CD4-positive, alpha-beta T cell treated with Interleukin-17A for 4 hours (primary cell): ENCODE measurements at places on chromosomes 2 and 18.

- DNase-seq: no peak
These were observed 368.8 kb upstream of the CDH19 start for GRCh38 chr18:66972681-66973080.

DNA sequence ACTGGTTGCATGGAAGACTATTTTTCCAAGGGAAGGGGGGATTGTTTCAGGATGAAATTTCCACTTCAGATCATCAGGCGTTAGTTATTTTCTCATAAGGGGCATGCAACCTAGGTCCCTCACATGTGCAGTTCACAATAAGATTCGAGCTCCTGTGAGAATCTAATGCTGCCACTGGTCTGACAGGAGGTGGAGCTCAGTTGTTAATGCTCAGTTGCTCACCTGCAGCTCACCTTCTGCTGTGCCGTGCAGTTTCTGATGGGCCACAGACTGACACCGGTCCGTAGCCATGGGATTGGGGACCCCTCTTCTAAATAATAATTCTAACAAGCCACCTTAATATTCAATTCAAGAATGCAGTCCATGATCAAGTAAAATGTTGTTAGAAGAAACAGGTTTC lies 34.9 kb downstream of the PLCL1 start:
- peak; percentile 36 for DNase-seq

DNA sequence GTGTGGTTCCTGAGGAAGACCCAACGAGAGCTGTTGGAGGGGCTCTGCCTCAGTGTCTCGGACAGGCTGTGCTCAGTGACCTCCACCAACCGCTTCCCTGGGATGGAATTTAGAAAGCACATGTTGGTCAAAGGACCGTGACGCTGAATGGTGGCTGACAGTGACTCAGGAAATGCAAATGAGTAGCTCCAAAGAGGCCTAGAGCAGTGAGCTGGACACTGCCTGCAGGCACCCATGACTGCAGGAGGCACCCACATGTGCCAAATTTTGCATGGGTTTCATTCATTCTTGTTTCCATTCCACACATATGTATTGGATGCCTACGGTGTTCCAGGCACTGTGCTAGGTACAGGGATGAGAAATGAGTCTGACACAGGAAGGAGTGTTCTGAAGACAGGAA lies 46.4 kb downstream of the ACKR3 start:
- no peak for DNase-seq

GRCh38 chr18:75156139-75156750 lies 52.7 kb downstream of the PTGR3 start:
- DNase-seq: no peak

DNA sequence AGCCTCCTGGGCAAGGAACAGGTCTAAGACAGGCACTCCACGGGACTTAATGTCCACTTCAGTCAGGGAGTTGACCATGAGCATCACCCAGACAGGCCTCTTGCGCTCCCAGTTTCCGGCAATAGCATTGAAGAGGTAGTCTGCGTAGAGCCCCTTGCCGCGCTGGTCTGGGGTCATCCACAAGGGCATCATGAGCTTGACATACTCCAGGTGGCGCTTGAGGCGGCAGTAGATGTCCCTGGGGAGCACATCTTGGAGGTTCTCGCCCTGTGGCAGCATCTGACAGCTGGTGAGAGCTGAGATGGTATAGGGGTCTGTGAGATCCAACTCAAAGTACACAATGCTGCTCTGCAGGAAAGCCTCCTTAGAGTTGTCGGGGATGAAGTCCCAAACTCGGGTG lies 10.6 kb downstream of the TRABD2A start:
- DNase-seq: no peak

DNA sequence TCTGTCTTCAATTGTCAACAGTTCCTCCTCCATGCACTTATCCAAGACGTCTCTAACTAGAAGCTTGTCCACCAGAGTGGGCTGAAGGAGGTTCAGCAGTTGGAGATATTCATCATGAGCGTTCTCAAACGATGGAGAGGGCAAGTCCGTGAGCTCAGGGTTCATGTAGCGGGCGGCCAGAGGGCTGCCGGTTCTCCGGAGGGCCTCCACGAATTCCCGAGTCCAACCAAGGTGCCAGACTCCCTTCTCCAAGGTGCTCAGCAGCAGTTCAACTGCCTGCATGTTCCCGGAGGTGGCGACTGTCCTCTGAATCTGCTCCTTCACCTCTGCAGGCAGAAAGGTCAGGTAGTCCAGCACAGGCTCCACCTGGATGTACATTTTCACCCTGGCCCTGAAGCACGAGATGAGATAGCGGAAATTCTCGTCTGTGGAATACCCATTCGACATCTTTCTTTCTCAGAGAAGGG lies 590 bp downstream of the IFIH1 start:
- DNase-seq: peak; percentile 42

- no peak for DNase-seq
These were observed 137.3 kb downstream of the TWIST2 start for GRCh38 chr2:238985041-238985729.

DNA sequence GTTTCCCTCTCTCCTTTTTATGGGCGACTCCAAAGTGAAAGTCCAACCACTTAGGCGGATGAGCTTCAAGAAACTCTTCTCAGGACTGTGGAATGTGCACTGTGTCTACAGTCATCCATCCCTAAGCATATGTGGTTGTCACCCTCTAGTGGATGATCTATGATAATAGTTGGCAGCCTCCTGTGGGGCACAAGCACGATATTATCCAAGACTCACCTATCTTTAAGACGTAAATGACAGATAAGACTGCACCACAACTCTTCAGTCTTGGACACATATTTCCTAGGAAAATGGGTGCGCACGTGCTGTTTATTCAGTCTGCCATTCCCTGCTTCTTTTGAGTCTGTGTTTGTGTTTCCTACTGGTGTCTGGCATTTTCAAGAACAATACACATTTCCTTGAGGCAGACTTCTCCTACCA lies 145.5 kb upstream of the CTAGE1 start:
- no peak for DNase-seq

DNA sequence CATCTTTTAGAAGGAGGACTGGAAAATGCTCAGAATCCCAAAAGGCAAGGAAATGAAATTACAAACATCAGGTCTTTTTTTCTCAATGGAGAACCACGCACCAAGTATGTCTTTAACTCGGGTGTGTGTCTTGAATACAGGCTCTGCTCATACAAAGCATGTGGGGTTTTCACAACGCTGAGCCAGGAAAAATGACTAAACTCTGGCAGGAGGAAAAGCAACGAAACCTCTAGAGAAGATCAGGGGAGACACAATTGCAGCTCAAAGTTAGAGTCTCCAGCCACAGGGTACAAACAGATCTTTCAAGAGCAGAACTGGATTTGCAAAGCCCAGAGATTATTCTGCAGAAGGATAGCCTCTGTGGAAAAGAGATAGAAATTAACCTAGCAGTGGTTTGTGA lies 42.8 kb upstream of the TPO start:
- no peak for DNase-seq

DNA sequence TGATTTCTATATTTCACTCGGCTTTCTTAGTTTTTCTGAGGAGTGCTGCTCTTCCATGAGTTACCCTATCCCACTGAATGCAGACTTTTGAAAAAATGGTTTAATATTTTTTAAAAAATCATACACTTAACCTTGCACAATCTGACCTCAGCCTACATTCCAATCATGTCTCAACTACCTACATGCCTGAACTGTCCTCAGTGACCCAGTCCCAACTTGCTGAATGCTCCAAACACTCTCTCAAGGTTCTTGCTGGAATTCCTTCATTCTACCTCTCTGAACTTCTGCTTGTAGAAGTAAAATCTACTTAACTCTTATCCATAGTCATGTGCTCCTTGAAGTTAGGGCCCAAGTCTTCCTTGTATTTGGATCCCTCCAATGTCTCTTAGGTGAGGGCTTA lies 181.6 kb downstream of the XIRP2 start:
- no peak for DNase-seq

- no peak for DNase-seq
These were observed 6.4 kb downstream of the ASPRV1 start for GRCh38 chr2:69955029-69955428.

- DNase-seq: no peak
These were observed 64.5 kb downstream of the LYPD1 start for GRCh38 chr2:132605236-132606180.

DNA sequence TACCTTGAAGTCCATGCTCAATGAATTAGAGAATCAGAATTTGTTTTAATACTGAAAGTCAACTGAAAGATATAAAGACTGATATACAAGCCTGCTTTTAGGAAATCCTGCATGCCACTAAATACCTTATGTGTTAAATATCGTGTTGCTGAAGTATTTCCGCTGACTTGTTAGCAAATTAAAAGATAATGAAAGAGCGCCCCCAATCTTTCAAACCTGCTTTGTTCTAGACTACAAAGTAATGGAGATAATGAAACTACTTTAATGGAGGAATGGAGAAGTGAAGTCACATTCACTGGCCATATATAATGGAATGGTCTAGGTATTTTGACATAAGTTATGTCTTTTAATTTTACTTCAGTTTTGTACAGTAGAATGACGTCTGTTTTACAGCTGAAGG lies 95.7 kb downstream of the ASXL3 start:
- no peak for DNase-seq

DNA sequence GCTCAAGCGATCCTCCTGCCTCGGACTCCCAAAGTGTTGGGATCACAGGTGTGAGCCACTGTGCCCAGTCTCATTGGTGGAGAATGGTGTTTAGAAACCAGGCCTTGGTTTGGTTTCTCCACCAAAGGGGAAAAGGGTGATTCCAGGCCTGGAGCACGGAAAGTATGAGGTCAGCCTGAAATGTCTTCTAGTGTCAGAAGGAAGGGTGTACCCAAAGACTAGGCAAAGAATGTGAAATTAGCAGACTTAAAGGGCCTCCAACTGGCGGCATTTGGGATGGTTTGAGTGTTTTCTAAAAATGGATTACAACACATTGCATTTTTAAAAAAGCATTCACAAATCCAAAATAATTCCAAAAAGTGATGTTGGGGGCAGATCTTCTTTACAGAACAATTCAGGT lies 139.6 kb downstream of the SH3BP4 start:
- DNase-seq: no peak

GRCh38 chr18:75531851-75532459 lies 104.5 kb upstream of the SMIM21 start:
- DNase-seq: no peak

- no peak for DNase-seq
These were observed 60.7 kb downstream of the WDR7 start for GRCh38 chr18:56711708-56712445.

DNA sequence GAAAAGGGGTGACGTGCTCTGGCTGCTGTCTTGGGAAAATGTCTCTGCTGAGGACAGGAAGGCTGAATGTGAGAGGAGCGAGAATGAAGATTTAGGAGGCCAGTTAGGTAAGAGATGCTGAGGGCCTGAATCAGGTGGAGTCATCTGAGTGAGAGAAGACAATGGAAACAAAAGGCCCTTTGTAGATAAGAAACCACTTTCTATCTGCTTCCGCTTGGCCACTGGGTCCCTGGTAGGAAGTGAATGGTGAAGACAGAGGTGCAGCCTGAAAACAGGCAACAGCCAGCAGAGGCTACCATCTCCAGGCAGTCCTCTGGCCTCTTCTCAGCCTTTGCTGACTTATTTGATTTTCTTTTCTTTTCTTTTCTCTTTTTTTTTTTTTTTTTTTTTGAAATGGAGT lies 374.0 kb upstream of the SLC14A2 start:
- no peak for DNase-seq

- no peak for DNase-seq
These were observed 234.7 kb downstream of the C1D start for GRCh38 chr2:67828066-67828465.

GRCh38 chr18:3493501-3494244 lies 43.7 kb downstream of the TGIF1 start:
- DNase-seq: no peak

DNA sequence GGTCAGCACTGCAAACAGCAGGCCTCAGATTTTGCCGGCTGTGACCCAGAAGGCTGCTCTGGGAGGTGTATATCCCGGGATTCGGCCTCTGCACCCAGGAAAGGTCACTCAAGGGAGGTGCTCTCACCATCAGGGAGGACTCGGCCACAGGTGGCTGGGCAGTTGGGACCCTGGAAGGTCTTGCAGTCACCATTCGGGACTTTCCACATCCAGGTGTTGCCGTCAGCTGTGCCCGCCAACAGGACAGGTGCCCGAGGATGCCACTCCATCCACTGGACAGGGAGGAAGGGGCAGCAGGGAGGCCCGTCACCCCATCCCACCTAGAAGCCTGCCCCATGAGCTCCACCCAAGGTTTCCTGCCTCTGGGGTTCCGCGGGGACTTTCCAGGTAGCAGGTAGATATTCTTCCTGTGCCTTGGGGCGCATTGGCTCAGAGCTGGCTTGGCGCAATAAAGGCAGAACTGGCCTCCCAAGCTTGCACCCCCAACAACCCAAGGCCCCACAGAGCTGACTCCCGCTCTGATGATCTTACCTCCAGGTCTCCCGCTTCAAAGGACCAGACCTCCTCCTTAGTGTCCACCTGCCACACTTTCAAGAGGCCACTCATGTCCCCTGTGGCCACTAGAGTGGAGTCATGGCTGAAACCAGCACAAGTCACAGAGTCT lies 3.5 kb downstream of the AAMP start:
- DNase-seq: no peak

DNA sequence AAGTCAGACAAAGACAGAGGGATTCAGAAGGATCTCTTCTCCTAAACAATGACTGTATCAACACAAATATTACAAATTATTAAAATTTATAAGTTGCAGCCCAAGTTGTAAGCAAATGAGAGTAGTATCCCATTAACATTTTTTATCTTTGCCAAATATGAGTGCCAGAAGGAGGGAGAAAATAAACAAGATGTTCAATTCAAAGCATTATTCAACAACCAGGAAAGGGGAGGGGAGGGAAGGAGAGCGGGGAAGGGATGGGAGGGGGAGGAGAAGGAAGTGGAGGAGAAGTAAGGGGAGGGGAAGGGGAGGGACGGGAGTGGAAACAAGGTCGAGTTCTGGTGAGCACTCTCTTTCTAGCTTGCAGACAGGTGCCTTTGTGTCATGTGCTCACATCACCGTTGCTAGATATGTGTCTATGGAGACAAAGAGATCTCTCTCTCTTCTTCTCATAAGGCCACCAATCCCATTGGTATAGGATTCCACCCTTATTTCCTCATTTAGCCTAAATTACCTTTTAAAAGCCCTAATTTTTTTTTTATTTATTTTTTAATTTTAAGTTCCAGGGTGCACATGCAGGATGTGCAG lies 679.6 kb upstream of the CHAC2 start:
- no peak for DNase-seq

DNA sequence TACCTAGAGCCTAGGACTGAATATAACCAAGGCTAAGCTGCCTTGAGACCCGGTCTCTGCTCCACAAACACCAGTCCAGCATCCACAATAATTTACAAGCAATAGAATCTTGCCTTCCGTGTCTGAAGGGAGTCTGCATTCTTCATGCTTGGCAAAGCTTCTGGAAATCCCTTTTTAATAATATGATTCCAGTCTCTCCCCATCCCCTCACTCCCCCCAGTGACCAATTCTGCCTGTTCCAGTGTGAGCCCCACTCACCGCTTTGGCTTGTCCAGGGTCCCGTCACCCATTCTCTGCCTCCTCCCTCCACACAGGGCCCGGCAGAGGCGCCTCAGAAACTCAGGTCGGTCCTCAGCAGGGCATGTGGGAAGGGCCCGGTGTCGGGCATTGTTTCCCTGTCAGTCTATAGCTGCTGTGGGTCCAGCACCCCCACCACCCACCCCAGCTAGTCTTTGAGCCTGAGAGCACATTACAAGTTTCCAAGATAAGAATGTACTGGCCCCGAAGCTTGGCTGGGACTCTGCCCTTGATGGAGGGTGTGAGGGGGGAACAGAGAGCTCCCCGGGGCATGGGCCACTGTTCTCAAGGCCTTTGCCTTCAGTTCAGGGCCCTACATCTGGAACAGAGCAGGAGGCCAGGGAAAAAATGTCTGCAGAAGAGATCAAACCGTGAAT lies 129.7 kb upstream of the MYCN start:
- DNase-seq: no peak
